ENCODE measurements at places on chromosomes 12 and 14.

DNA sequence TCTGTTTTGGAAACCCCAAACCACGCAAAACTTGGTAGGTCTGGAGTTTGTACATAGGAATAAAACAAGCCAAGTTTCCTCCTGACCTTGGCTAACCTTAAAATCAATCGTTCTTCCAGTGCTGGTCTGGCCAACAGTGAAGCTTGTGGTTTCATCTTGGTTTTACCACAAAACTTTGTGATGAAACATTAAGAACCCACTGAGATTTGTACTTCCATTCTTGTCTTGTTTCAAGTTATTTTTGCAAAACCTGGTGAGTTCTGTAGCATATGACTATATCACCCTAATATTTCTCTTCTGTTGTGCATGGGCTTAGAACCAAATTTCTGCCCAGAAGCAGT is 26.4 kb downstream of the SIX1 start:
- DNase-seq = no peak

- no peak for DNase-seq
These were observed 49.9 kb upstream of the FOXN3 start for GRCh38 chr14:89466944-89467343.

GRCh38 chr12:89185181-89185580 is 167.1 kb downstream of the DUSP6 start:
- no peak for DNase-seq

GRCh38 chr14:79134361-79134760 is 964.2 kb downstream of the NRXN3 start:
- DNase-seq = no peak

DNA sequence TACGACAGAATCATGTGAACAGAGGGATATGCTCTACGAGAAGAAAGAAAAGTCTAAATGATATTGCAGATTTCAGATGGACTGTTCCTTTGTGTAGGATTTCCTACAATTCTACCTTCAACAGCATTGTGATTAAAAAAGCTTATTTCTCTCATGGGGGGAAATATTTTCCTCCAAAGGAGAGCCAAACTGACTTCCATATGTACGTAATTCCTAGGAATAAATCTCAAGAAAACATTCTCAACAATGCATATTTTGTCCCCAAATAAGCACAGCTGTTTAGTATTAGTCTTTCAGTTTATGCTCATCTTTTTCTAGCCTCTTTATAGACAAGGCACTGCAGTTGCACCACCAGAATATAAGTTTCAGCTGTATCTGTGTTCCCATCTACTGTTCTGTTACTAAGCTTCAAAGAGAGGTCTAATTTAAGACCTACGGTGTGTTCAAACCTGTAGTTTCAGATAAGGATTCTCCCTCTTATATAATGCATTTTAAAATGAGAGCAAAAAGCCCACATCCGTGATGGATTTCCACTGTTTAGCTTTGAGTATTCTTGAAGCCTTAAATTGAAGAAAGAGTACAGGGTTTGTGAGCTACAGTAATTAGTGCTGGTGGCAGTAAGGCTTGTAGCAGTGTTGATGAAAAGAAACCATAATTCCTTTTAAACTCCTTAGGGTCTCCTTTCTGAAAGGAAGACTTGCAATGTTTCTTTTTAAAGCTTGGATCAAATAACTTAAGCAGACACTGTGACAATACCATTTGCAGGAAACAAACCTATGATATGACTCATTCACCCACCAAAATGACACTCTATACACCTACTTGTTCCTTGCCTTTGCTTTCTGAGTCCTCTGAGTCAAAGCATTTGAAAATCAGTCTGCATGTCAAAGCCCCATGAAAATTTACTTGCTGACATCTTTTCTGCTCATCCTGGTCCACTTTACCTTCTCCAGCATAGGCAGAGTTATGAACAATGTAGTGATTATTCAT is 754.1 kb downstream of the NOVA1 start:
- DNase-seq = no peak

DNA sequence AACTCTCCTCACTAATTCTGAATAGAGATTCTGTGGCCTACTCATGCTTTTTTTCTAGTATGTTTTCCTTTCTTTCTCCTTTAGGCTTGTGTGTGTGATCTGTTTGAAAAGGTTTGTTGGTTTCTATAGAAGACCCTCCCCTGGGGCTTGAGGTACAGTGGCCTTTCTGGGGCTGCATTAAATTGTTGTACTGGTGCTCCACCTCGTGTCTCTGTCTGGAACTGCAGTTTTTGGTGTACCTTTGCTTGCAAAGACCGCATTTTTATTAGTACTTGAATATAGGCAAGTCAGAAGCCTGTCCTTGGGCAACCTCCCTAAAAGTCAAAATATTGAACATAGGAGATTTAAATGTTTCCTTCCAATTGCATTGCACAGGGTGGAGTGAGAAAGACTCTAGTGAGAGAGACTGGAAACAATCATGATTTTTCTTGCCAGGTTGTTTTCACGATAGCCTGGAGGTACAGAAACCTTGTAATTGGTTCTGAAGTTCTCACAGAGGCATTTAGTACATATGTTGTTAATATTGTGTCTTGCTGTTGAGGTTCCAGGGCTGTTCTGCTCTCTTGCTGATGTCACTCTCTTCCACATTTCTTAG is 39.0 kb downstream of the SLCO1B1 start:
- DNase-seq = no peak

GRCh38 chr12:86249276-86249675 is 6.9 kb downstream of the MGAT4C start:
- no peak for DNase-seq

DNA sequence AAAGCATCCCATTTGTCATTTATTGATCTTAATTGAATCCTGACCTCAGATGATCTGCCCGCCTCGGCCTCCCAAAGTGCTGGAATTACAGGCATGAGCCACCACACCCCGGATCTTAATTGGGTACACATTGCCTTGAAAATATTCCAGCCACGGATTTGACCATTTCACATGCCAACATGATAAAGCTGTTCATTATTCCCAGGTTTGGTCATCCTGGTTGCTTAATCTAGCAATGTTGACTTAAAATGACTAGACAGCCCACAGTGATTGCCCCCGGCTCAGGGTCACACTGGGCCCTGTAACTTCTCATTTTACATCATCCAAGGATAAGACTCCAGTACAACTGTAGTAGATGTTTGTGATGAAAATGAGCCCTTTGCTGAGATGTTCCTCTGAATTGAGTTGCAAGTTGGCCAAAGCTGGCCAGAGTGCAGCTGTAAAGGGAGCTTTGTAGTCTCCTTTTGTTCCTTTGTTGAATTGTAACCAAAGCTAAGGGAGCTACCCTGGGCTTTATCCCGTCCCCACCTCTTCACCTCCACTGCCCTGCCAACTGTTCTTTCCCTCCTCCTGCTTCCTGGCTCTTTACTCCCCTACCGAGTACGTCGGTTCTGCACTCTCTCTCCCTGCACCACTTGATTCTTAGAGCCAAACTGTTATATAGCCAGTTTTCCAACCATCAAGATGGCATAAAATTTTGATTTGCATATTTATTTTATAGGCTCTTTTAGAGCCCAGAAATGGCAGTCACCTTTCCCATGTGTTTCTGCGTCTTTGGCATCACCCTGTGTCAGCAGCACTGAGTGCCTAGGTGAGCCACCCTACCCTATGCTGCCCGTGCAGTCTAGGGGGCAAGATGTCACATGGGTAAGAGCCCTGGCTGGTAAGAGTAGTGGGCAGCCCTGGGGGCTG is 141.3 kb upstream of the HIF1A start:
- no peak for DNase-seq

DNA sequence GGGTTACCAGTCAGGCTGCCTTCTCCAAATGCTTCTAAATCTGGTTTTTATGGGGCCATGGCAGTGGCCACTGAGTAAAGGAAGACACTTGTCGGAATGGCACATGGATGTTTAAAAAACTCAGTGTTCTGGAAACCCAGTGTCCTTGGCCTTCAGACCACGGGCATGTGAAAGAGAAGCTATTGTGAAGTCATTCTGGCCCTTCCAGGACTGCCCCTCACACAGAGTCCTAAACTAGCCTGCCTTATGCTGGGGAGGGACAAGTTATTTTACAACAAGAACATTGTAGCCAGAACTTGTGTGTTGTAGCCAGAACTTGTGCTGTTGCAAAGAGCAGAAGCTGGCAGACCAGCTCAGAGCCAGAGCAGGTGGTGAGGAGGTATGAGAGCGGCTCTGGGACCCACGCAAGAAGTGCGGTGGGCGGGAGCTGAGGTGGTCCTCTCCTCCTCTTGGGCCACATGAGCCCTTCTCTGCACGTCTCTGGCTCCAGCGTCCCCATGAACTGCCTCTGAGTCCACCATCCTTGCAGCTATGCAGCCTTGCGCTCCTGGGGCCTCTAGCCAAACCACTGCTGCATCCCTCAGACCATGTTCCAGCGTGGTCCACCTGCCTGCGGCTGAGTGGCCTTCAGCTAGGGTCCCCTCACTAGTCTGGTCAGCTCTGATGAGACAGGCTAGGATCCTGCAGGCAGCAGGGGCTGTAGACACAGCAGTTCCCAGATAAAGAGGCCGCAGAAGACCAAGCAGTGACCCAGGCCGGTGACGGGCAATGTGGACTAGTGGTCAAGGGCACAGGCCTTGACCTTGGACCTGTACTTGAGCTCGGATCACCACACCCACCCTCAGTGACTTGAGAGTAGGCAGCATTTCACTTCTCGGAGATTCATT is 32.5 kb downstream of the MMAB start:
- no peak for DNase-seq

DNA sequence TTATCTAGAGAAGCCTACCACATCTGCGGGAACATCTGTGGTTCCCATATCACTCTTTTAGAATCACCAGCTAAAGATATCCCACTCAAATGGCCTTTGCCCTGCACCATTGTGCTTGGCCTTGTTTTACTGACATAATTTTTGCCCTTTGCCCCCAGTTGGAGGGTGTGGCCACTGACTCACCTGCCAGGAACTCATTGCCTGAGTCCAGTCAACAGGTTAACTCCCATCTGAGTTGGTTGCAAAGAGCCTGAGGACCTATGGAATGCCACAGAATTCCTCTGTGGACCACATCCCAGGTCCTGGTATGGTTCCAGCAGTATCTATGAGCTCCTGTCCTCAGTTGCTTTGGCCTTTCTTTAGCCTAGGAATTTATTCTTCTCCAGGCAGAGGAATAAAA is 55.7 kb upstream of the PTGR2 start:
- no peak for DNase-seq

GRCh38 chr14:51581017-51581881 is 70.5 kb upstream of the FRMD6 start:
- no peak for DNase-seq

GRCh38 chr14:97290065-97290464 is 492.9 kb downstream of the VRK1 start:
- DNase-seq = no peak

DNA sequence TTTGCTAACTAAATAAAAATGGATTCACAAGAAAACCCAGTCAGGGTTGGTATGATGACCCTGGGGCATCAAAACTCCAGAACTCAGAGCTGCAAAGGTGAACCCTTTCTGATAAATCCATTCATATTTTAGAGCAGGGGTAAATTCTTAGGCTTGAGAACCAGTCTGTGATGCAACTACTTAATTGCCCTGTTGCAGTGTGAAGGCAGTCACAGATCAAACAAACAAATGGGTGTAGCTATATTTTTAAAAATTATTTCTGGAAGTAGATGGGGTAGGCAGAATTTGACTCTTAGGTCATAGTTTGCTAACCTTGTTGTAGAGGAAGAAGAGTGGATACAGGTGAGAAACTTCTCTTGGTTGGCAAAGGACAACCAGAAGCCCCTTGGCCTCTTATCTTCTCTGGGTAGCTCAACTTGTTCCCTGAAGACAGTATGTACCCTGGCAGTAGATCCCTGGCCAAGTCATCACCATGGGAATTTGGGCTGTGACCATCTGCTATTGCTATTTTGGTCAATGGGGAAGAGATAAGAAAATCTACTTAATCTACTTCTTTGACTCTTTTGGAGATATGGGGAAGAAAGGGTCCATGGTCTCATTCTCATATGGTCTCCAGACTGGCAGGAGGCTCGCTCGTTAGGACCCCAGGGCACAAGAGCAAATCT is 216.1 kb downstream of the PPM1H start:
- DNase-seq = no peak

- no peak for DNase-seq
These were observed 459 bp downstream of the PPFIBP1 start for GRCh38 chr12:27524494-27524835.

DNA sequence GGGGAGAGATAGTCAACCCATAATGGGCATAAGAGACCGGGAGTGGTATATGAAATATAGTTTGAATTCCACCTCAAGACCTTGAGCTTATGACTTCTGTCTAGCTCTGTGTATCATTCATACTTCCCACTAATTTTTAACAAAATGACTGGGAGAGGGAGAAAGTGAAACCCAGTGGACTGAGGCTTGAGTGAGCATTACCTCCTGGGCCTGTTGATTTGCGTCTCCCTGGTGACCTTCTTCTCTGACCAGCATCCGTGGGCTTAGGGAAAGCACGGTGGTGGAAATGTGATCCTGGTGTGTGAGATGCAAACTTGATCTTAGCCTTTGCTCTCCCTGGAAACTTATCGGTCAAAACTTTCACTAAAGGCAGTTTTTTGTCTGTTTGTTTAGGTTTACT is 207.9 kb upstream of the BCL2L14 start:
- DNase-seq = no peak

- DNase-seq = no peak
These were observed 9.6 kb downstream of the CNOT2 start for GRCh38 chr12:70252832-70253231.

All from NCI-H187 (cell line).